ENCODE measurements at places on chromosomes 1 and 21.

DNA sequence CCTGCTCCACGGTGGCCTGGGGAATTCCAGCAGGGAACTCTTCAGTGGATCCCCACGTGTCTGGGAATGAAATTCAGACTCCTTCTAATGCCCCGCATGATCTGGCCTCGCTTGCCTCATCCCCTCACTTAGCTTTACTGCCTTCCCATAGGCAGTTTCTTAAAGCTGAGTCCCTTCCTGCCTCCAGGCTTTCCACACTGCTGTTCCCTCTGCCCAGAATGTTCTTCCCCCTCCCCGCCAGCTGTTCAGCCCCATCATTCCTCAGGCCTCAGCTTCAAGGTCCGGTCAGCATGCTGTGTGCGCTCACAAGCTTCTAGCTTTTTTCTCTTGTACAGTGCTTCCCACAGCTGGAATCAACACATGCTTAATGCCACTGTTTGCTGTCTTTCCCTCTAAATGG is 54.9 kb upstream of the WASF2 start:
- DNase-seq: no peak

- DNase-seq: no peak
Observed at GRCh38 chr1:38640371-38640770, 219.2 kb downstream of the RRAGC start.

- no peak for DNase-seq
Observed at GRCh38 chr1:84847253-84848250, 45.5 kb downstream of the LPAR3 start.

- no peak for DNase-seq
Observed at GRCh38 chr1:1302006-1302430, 5.7 kb downstream of the ACAP3 start.

- no peak for DNase-seq
Observed at GRCh38 chr1:91754816-91755580, 131.0 kb downstream of the TGFBR3 start.

DNA sequence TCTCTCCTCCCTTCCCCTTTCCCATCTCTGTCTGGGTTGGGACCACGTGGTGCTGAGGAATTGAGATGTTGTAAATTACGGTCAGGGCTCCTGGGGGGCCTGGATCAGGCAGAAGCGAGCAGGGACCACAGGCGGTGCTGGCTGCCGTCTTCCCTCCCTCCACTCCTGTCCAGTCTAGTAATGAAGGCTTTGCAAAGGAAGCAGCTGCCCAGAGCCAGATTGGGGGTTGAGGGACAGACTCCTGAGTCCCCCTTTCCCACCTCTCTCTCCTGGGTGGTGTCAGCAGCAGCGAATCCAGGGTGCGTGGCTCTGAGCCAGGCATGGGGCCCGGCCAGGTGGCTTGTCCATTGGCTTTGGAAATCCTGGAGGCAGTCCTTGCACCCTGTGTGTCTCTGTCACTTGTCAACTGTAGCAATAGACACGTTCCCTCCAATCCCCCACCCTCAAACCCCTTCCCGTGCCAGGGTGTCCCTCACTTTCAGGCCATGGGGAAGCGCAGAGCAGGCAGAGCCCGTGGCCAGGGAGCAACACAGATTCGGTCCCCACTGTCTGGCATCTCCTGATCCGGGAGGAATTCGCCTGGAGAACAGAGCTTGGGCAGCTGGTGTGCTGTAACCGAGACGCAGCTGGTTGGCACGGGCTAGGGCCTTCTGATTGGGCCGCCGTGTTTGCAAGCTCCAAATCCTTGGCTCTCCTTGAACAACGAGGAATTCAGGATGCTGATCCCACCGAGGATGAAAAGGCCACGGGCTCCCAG is 64.8 kb upstream of the WNT4 start:
- no peak for DNase-seq

GRCh38 chr1:186996816-186997215 is 168.1 kb downstream of the PLA2G4A start:
- DNase-seq: no peak

DNA sequence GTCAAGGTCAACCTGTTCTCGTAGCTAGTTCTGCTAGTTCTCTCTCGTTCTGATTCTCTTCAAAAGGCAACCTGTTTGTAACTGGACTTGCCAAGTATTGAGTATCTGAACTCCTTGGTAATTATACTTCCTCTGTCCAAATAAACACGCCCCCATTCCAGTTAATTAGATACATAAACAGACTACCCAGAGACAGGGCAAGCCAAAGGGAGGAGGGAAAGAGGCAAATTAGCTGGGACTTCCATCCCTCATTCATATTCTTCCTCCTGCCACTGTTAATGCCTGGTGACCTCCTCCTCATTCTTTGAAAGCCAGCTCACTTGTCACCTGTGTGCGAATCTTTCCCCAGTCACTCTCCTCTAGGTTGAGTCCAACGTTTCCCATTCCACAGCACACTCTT is 62.9 kb downstream of the LPAR3 start:
- no peak for DNase-seq

DNA sequence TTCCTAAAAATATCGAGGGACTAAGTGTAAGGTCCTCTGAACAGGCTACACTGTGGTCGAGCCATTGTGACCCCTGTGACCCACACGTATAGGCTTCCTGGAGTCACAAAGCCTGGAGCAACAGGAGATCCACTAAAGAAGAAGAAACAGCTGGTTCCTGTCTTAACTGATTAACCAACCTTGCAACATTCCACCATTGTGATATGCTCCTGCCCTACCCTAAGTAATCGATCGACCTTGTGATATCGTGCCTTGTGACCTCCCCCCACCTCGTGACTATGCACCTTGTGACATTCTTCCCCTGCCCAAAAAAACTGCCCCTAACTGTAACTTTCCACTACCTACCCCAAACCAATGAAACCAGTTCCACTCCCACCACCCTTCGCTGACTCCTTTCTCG is 304.6 kb upstream of the FAM78B start:
- no peak for DNase-seq

GRCh38 chr1:157156058-157156541 is 17.9 kb upstream of the ETV3 start:
- DNase-seq: no peak

DNA sequence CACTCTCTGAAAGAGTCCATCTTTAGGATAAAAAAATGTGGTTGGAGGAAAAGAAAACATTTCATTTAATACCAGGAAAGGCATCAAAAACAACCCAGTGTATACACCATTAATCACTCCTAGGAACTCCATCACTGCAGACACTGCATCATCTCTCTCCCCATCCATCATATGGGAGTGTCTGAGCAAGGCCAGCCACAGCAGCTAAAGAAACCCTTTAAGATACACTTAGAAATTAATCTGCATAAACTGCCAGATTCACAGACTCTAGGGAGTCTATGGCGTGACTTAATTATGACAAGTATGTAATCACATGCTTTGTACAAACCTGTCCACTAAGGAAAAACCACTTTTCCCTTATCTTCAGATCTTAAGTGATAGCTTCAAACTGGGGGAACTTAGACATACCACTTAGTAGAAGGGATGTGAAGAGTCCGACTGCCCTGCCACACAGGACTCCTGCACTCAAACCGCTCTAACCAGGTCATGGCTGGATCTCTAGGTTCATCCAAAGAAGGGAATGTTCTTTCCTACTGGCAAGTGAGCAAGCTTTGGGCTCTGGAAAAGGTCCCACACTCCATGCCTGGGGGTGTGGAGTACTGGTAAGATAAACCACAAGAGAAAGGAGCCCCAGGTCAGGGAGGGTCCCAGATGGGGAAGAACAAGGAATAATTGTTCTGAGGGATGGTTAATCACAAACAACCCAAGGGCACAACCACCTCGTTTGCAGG is 61.0 kb upstream of the C8B start:
- DNase-seq: no peak

GRCh38 chr1:119080586-119080985 is 59.9 kb downstream of the WARS2 start:
- DNase-seq: no peak

DNA sequence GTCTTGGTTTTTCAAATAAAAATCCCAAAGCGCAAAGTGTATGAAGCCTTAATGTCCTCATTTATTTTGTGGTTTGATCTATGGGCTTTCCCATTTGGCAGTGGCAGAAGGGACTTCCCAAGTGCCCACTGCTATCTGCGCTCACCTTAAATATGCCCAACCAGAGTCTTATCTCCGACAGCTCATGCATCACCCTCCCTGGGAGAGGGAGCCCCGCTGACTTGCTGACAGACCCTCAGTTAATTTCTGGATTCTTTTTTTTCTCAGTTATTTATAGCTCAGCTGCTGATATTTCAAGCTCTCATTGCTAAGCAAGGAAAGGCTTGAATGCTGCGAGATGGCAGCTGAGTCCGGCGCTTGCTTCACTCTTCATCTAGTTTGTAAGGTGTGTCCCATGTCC is 19.3 kb downstream of the KAZN start:
- DNase-seq: no peak

DNA sequence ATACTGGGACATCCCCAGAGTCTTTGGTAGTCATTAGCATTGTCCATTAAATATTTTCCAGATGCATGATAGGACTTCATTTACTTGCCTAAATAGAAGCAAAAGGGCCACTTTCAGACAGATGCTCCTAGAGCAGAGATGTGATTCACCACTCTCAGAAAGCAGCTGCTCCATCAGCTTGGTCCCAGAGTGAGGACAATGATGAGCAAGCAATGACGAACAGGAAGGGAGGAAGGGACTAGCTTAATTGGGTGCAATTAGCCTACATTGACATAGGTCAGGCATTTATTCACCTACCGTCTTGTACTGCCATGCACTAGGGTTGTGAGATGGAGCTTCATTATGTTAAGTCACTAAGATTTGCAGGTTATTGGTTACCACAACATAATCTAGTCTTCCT is 85.1 kb upstream of the PLXNA2 start:
- DNase-seq: no peak

GRCh38 chr1:1200876-1201810 is 5.2 kb downstream of the TNFRSF18 start:
- DNase-seq: no peak

DNA sequence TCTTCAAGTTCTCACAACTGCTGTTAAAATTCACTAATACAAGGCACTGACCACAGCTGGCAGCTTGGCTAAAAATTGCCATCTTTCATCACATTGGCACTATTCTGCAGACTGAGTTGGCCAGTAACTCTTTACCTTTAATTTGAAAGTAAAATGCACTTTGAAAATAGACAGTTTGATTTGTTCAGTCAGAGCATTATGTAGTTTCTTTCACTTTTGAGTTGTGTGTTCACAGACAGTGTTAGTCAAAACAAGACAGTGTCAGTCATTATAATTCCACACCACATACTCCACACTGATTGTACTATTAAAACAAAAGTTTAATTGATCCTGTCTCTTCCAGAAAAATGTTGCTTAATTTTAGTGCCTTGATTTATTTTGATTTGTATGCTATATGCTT is 160.7 kb downstream of the SDCCAG8 start:
- DNase-seq: no peak

DNA sequence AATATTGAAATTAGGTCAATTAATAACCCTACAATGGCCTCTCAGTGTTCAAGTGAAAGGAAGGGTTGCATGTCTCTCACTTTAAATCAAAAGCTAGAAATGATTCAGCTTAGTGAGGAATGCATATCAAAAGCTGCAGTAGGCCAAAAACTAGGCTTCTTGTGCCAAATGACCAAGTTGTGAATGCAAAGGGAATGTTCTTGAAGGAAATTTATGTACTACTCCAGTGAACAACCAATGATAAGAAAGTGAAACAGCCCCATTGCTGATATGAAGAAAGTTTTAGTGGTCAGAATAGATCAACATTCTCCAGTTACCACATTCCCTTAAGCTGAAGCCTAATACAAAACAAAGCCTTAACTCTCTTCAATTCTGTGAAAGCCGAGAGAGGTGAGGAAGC is 10.0 kb downstream of the MAEL start:
- DNase-seq: no peak
